NCI-H1417 treated with DMSO at 0.1 percent for 48 hours (cell line): ENCODE measurements at places on chromosomes 11 and 22.

GRCh38 chr11:72227316-72228228, 3.0 kb downstream of the INPPL1 start:
- DNase-seq = peak; percentile 87

DNA sequence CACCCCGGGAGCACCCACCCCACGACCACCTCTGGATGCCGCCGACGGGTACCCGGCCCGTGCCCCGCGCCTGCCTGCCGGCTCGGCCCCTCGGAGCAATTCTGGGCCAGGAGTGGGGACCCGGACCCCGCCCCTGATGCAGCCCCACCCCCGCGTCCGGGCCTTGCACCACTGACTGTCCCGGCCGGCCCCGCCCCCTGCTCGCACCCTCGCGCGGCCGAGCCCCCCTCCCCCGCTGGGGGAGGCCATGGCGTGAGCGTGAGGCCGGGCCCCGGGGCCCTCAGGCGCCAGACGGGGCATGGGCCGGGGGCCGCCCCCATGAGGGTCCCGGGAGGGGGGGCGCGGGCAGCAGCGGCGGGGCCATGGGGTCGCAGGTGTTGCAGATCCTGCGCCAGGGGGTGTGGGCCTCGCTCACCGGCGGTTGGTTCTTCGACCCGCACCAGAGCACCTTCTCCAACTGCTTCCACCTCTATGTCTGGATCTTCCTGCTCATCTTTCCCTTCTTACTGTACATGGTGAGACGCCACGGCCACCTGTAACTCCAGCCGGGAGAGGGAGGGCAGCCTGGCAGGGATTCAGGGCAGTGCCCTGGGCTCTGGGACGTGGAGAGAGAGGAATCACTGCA, 486 bp downstream of the PCNX3 start:
- DNase-seq = no peak

DNA sequence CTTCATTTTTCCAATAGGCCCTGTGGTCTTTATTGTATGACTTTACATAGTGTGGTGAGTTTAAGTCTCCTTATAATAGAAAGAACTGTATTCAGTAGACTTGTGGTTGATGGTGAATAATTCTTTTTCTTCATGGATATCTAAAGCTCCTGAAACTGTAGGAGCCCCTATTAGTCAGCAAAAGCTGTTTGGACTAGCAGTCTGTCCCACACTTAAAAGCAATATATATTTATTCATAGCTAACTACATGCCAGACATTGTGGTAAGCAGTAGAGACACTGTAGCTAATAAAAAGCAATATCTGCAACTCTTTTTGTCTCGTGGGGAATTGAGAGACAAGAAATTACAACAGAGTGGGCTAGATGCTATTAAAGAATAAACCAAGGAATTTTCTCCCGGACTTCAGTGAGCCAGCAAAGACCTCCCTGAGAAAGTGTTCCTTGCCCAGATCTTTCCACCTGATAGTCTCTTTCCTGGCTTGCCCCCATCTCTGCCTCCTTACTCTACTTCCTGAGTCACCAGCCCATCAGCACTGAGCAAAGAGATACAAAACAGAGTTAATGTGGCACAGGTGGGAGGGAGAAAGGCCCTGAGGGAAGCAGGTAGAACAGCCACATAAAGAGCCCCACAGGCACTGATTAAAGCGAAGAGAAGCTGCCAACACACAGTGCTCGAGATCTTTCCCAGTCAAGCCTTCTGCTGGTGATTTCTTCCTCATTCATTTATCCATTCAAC, 1.4 kb upstream of the OR52W1 start:
- DNase-seq = no peak

- DNase-seq = no peak
These were observed 239.2 kb upstream of the TBCEL start for GRCh38 chr11:120784566-120785251.

- DNase-seq = no peak
These were observed 13.9 kb downstream of the STX3 start for GRCh38 chr11:59769111-59769510.

- DNase-seq = no peak
These were observed 216.3 kb upstream of the TBCEL start for GRCh38 chr11:120807414-120808150.

DNA sequence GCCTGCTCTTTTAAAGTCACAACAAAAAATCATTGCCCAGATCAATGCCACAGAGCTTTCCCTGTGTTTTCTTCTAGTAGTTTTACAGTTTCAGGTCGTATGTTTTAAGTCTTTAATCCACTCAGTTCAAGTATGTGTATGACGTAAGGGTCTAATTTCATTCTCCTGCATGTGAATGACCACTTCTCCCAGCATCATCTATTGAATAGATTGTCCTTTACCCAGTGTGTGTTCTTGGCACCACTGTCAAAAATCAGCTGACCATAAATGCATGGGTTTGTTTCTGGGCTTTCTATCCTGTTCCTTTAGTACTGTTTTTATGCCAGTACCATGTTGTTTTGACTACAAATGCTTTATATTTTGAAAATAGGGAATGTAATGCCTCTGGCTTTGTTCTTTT, 28.1 kb downstream of the INTS4 start:
- DNase-seq = no peak

DNA sequence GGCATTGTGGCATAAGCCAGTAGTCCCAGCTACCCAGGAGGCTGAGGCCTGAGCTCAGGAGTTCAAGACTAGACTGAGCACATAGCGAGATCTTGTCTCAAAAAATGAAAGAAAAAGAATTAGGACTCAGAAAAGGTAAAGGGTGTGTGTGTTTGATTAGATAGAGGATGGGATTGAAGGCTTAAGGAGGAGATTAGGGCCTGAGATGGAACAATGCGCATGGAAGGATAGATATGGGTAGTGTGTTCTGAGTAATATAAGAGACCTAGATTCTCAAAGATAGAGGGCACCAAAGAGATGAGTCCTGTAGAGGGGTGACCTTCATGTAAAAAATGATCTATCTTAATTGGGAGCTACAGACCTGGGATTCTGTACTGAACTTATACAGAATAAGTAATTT, 17.3 kb upstream of the RAB30 start:
- no peak for DNase-seq

- no peak for DNase-seq
These were observed 67.7 kb upstream of the SORL1-AS1 start for GRCh38 chr11:121520243-121521144.

DNA sequence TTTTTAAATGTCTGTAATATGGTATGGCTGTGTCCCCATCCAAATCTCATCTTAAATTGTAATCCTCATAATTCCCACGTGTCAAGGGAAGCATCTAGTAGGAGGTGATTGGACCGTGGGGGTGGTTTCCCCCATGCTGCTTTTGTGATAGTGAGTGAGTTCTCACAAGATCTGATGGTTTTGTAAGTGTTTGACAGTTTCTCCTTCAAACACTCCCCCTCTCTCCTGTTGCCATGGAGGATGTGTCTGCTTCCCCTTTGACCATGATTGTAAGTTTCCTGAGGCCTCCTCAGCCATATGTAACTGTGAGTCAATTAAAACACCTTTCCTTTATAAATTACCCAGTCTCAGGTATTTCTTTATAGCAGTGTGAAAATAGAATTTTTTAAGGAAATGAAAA, 31.1 kb upstream of the CD44 start:
- no peak for DNase-seq

GRCh38 chr11:2621894-2622293, 77.9 kb downstream of the KCNQ1OT1 start:
- no peak for DNase-seq

- no peak for DNase-seq
These were observed 102.2 kb downstream of the BRD1 start for GRCh38 chr22:49725516-49725915.

- DNase-seq = no peak
These were observed 139.0 kb downstream of the ETS1 start for GRCh38 chr11:128448200-128448886.

GRCh38 chr11:117315285-117316196, 515 bp downstream of the BACE1 start:
- no peak for DNase-seq

DNA sequence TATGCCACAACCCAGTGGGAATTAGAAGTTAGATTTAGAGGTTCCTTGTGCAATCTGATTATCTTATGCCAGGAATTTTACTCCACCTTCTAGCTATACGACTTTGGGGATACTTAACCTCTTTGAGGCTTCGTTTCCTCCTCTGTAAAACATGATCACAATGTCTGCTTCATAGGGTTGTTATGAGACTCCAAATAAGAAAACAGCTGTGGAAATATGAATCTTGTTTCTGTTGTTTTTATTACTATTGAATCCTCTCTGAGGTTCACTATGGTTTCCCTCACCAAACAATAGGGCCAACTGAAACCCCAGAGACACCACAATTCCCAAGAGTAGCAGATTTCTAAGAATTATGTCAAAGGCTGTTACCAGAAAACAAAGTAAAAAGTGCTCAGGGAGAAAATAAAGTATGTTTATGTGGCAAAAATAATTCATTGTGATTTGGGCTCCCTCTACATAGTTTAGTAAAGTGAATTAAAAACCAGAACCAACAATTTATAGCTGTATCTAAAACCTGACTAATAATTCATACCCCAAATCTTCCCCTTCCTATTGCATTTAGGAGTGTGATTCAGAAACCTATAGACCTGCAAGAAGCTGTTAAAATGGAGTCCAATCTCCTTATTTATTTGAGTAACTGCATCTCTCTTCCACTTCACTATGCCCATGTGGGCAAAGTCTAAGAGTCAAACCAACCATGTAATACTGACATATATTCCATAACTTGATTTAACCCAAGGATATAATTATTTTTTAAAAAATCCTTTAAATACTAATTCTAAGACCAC, 38.4 kb downstream of the AMBRA1 start:
- no peak for DNase-seq

DNA sequence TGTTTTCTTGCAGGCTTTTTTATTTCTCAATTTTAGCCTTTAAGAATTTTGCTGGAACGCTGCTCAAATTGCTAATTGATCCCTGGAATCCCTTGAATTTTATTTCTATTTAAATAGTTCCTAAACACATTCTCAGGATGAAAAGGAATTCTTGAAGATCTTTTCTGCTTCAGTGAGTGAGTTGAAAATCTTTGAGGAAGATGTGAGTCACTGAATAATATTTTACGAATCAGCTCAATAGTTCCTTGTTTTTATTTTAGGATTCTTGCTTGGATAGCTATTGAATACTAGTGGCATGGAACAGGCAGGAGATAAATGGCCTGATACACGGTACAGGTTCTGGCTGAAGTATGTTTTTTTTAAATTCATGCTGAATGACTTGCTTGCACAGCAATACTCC, 194.6 kb upstream of the CCDC90B start:
- no peak for DNase-seq

DNA sequence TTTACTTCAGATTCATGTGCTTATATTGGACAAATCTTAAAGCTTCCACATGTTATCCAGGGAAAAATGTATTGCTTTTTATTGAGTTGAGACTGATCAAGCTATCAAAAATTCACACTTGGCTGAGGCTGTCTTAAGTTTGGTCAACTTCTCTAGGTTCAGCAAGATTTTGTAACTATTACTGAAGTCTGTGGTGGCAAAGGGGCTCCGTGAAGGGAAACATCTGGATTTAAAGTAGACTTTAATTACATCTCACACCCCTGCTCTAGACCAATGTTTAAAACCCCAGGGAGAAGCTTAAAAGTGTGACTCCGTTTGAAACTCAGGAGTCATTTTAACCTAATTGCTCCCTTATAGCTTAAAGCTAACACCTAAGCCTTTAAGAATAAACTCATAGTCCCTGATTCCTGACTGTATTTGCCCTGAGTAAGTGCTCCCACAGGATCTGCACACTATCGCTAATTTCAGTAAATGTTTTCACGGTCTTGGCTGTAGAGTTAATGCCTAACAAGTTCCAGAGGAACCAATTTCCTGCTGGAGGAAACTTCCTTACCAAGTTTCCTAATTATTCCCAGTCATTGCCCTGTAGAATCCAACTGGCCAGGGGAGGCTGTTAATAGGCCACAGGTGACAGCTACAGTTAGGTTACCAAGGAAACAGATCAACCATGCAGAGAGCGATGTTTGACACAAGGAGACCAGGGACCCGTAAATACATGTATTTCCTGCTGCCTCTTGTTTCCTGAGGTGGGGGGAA, 40.5 kb downstream of the OR10A6 start:
- no peak for DNase-seq

DNA sequence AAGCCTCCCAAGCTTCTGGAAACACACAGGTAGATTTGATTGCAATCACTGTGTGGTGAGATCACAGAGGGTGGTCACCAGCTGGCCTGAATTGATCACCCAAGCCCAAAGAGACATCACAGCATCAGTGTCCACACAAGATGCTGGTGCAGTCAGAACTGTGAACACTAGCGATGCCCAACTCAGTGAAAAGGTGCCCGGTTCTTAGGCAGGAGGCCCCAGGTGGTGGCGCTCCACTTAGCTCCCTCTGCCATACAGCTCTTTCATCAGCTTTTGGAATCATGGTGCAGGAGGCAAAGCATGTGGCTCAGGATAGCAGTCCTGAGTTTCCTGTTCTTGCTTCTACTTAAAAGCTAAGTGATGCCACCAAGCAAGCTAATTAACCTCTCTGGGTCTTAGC, 11.1 kb downstream of the DGCR2 start:
- DNase-seq = no peak

- no peak for DNase-seq
These were observed 87.5 kb downstream of the DDX10 start for GRCh38 chr11:108752297-108752751.

GRCh38 chr22:36110306-36110881, 50.2 kb downstream of the APOL3 start:
- DNase-seq = no peak

GRCh38 chr11:23897453-23898286, 599.2 kb upstream of the LUZP2 start:
- DNase-seq = no peak

DNA sequence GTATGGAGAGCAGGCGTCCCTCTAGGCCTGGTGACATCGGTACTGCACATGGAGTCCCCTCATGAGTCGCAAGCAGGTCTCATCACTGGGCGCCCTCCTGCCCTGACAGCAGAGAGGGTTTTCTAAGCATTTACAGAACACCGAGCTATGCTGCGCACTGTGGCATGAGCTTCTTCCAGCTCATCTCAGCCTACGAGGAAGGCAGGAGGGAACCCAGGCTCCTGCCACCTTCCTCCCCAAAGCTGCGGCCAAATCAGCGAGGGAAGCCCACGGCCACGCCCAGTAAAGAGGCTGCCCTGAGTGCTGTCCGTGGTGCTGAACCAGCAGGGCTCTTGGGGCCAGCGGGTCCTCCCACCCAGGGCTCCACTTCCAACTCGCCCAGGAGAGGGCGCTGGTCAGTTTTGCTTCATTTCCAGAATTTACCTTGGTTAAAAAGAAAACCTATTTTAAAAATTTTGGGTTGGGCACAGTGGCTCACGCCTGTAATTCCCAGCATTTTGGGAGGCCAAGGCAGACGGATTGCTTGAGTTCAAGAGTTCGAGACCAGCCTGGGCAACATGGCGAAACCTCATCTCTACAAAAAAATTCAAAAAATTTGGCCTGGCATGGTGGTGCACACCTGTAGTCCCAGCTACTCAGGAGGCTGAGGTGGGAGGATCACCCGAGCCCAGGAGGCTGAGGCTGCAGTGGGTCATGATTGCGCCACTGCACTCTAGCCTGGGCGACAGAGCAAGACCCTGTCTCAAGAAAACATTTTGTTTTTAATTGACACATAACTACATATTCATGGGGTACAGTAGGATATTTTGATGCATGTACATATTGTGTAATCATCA, 34.2 kb downstream of the PHF21B start:
- no peak for DNase-seq
